ENCODE measurements at places on chromosomes 4 and X. TPM values are rescaled to one million over a fixed set of nuclear protein-coding genes. Genes with fewer than 3 reads are reported as not detected.

- DNase-seq: no peak
These were observed 18.6 kb downstream of the SEC24D start for GRCh38 chr4:118817178-118817930.

EIF1AX gene
- total RNA-seq: 23.3 TPM

UGT2B11 gene
- not detected for total RNA-seq

DNA sequence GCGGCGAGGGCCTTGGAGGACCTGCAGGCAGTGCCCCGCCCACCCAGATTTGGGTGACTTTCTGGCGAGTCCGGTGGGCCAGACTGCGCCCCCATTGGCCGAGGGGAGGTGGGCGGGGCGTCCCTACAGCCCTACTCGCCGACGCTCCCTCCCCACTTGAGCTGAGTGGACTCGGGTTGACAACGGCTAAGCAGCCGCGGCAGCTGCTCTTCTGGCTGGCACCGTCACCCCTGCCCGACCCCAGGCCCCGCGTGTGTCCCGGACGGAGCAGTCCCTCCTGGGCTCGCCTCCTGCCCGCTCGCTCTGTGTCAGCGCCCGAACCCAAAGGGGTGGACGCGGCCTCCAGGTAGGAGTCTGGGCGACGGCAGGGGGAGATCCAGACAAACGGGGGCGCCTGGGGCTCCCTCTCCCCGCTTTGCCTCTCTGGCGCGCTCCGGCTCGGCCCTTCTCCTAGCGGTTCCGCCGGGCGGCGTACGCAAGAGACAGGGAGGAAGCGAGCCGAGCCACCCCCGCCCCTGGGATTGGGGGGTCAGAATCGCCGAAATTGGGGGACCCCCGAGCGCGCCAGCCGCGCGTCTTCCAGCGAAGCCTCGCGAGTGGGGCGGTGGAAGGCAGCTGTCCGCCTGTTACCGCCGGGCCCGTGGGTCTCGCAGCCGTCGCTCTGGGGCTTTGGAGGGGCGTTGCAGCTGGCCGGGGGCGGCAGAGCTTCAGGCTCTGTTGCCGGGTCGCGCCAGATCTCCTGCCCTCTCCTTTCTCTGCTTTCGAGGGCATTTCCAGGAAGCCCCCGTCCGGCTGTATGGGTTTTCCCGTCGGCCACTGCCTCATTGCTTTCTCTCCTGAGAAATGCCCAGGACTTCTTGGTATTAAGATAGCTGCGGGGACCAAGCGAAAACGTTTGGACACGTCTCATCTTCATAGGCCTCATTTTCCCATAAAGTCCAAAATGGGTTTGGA is 46.3 kb downstream of the STARD8 start:
- DNase-seq: peak; percentile 62

C4orf50 gene
- total RNA-seq: under 0.01 TPM

GRCh38 chr4:8270912-8271815 is 1.6 kb downstream of the HTRA3 start:
- DNase-seq: no peak

DNA sequence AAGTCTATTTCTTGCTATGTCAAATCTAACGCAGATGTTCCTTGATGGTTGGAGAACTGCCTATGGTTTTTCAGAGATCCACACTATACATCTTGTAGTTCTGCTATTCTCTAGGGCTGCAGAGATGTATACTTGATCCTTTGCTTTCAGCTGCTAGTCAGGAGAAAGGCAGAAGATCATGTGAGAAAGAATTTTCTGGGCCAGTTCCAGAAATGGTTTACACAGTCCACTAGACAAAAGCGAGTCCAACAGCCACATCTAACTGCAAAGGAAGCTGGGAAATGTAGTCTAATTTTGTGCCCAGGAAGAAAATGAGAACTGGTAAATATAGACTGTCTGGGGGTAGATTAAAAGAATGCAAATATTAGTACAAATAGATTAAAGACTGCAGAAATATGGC is 394.3 kb upstream of the SLIT2 start:
- DNase-seq: no peak

DNA sequence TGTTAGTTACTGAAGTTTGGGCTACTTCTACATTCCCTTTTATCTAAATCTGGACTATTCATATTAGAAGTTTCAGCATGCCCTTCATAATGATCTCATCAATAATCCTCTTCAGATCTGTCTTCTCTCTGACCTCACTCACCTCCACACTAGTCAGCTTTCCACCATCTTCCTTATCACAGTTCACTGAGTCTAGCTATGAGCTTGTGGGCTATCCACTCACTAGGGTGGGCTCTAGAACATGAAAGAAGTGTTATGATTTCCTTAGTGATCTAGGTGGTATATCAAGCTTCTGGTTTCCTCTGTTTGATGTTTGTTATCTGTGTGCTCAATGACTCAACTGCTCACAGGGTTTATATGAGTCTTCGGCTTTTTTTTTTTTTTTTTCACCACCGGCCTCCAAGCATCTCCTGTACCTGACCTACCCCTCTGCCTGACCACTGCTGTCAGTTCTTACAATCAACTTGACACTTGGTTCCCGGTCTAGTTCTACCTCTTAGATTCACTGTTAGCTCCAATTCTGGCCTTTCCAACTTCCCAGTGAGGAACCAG is 103.1 kb downstream of the PAPSS1 start:
- no peak for DNase-seq

DNA sequence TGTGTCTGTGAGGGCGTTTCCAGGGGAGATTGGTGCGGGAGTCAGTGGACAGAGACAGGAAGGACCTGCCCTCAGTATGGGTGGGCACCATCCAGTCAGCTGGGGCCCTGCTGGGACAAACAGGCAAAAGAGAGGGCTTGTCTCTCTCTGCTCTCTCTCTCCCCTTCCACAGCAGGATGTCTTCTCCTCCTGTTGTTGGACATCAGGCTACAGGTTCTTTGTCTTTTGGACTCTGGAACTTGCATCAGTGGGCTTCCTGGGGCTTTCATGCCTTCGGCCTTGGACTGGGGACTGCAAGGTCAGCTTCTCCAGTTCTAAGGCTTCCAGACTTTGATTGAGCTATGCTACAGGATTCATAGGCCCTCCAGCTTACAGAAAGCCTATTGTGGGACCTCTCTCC is 59.6 kb downstream of the ADGRA3 start:
- DNase-seq: no peak

ZNF141 gene
- 5.2 TPM for total RNA-seq

All from lung microvascular endothelial cell (primary cell).